Ureter (tissue), 1 donor: ENCODE measurements at places on chromosomes 5 and 9. TPM values are rescaled to one million over a fixed set of nuclear protein-coding genes. Genes with fewer than 3 reads are reported as not detected.

Gene TNFSF15
- total RNA-seq, result 16.2 TPM

Gene DEPDC1B
- 0.57 TPM for total RNA-seq

Gene PCDHB8
- 1.7 TPM for total RNA-seq

- no peak for DNase-seq
Measured at GRCh38 chr9:111094433-111094924, 56.2 kb upstream of the LPAR1 start.

- DNase-seq, result no peak
Measured at GRCh38 chr9:74443036-74443750, 53.9 kb upstream of the RORB start.
